ENCODE measurements at places on chromosomes 1 and 21.

DNA sequence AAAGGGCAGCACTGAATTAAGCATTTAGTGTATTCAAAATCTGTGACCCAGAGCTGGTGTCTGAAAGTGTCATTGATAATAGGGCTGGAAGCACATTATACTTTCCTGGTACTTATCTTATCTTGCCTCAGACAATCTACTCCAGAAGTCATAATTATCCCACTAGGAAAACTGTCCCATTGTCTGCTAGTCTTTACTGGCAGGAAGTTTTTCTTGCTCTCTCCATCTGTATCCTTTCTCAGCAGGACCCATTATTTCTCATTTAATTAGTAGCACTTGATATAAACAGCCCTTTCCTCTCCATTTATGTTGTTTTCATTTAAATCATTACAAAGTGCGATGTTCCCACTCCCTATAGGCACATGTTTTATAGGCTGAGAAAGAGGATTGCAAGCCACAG, 36.5 kb upstream of the BARHL2 start:
- no peak for DNase-seq

- no peak for DNase-seq
These were observed 15.5 kb downstream of the DPYD start for GRCh38 chr1:97905141-97905940.

- no peak for DNase-seq
These were observed 24.5 kb downstream of the NAV1 start for GRCh38 chr1:201563406-201563780.

DNA sequence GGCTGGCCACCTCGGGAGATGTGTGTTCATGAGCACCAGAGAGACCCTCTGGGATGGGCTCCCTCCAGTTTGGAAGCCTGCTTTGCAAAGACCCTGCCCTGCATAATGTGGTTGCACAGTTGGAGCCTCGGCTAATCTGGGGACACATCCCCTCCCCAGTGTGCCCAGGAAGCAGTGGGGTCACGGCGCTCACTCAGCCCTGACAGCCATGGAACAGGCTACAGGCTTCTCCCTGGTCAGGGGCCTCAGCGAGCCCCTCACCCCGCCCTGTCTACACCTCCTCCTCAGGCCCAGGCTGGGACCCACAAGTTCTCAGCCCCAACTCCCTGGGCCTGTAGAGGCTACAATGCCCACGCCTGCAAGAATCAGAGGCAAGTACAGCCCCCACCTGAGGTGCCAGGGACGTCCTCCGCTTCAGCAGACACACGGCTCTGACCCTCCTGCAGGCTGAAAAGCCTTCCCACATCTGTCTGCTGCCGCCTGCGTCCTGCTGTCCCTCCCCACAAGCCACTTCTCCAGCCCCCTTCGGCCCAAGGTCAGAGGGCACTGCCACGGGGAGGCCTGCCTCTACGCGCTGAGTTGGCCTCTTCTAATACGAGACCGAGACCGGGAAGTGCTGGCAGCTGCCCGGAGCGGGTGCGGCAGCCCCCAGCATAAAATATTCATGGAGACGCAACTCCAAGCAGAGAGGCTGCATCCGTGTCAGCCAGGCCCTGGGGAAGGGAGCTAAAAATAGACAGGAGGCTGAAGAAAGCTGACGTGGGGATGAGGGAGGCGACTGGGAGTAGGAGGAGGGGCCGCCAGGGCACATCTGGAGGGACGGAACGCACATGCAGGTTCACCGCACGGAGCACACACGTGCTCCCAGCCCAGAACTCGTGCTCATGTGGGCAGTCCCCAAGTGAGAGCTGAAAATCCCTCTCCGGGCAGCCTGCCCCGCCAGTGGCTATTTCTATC, 15.2 kb upstream of the GPR153 start:
- DNase-seq = peak; percentile 95

DNA sequence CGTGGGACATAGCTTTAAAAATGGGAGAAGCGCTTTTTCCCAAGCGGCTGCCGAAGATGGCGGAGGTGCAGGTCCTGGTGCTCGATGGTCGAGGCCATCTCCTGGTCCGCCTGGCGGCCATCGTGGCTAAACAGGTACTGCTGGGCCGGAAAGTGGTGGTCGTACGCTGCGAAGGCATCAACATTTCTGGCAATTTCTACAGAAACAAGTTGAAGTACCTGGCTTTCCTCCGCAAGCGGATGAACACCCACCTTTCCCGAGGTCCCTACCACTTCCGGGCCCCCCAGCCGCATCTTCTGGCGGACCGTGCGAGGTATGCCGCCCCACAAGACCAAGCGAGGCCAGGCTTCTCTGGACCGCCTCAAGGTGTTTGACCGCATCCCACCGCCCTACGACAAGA, 245.5 kb downstream of the MRPL39 start:
- DNase-seq = no peak

DNA sequence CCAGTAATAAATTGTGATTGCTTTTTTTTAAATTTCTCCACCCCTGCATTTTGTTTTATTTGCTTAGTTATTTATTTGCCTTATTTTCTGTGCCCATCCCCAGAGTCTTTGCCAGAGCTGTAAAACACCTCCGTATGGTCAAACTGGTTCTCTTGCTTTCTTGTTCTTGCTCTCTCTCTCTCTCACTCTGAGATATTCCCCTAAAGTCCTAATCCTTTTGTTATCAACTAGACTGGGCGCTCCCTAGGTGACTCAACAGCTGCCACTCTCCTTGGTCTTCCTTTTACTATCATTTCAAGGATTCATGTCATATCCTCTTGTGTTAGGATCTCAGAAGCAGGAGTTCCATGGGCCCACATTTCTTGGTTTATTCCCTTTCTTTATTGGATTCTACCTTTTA, 160.0 kb downstream of the PRDM2 start:
- DNase-seq = no peak

DNA sequence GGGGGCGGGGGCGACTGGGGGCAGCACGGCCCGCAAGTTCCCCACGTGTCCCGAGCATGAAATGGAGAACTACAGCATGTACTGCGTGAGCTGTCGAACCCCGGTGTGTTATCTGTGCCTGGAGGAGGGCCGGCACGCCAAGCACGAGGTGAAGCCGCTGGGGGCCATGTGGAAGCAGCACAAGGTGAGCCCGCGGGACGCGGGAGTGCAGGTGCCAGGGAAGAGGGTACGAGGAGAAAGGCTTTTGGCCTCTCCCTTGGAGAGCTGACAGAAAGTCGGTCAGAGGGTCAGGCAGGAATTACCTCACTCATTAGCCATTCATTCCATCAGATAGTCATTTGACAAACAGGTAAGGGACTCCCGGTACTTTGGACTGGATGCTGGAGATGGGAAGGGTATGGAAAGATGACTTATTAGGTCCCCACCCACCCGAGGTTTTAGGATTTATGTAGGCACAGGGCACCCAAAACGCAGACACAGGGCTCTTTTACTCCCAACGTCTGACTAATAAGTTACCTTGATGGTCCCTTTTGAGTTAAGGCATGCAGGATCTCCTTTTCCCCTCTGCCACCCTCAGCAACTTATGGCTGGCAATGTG, 2.1 kb downstream of the TRIM67 start:
- DNase-seq = no peak

DNA sequence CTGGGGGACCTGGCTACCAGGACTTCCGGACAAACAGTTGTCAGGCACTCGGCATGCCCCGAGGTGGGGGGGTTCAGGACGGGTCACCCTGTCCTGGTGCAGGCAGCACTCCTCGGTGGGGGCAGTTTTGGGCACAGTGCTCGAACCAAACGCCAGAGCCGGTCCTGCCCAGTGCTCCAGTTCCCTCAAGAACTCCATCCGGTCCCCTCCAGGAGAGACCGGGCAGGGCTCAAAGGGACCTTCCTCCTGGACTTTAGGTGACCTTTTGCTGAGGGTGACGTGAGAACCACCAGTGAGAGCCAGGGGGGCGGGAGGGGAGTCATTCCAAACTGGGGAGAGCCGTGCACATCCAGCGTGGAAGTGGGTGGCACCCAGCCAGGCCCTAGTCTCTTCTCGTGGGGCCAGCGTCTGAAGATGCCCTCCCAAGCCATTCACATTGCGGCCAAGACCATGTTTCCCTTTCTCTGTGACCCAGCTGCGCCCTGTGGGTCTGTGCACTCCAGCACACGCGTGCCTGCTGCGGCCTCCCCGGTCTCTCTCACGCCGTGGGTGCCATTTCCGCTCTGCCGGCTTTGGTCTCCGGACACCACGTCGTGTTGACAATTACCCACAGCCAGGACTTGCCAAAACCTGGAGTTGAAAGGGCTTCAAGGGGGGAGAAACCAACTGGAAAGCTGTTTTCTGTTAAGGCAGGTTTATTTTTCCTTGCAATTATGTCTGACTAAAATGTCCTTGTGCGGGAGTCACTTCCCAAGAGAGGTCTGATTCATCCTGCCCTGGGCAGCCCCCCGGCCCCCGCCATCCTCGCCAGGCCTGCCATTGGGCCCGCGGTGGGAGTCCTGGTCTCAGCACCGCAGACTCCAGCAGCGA, 178.8 kb upstream of the ARHGEF16 start:
- no peak for DNase-seq

GRCh38 chr1:94550800-94551241, 9.3 kb upstream of the F3 start:
- no peak for DNase-seq

DNA sequence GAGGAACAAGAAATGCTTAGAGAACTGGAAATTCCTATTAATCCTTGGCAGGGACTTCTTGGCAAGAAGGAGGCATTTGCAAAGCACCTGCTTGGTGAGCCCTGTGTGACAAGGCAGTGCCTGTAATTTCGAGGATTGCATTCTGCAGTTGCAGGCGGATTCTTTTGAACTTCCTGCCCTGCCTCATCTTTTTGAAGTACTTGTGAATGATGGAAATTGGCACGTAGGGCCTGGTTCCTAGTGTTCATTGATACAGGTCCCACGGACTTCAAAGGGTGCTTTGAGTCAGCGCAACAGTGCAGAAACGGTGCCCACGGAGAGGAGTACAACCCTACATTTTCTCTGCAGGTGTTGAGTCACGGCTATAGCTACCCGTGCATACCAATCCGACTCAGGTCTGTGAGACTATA, 6.4 kb downstream of the HUNK start:
- DNase-seq = peak; percentile 69

DNA sequence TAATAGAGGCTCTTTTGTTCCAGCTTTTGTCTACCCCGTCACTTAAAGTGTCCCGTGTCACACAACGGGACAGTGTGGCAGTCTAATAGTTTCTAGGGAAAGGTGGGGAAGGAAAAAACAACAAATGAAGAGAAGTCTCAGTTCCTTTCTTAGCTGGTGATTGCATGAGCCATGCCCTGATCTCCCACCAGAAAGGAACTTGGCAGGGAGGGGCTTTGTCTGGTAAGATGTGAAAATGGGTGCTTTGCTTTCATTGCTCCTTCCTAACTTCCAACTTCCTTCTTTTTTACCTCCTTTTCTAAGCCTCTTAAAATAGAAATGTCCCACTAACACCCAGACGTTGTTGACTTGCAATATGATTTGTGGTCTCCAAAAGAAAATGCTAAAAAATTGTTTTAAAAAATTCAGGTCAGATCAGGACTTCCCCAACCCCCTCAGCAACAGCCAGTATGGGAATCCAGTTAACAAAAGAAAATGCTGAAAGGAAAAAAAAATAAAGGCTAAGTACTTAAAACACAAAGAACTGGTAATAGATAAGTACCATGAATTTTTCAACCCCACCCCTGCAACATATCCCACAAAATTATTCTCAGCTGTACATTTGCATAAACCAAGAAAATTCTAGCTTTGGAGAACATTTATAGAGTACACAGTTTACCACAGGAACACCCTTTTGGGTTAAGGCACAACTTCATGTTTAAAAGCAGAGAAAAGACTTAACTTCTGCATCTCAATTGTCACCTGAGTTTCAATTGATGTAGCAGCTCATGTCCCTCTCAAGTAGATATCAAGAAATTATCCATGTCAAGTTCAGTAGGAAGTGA, 106.2 kb downstream of the NIBAN1 start:
- DNase-seq = no peak

Measured in muscle of leg (tissue), 16 donors.